Stimulated activated CD8-positive, alpha-beta memory T cell treated with anti-CD3 and anti-CD28 coated beads, Interleukin-15, amount 100 ng/mL, for 4 hours (primary cell): ENCODE measurements at places on chromosomes 2 and 18.

- DNase-seq: no peak
These were observed 1.6 kb downstream of the KCNJ3 start for GRCh38 chr2:154700136-154700535.

GRCh38 chr2:23380562-23381065 lies 4.4 kb upstream of the KLHL29 start:
- DNase-seq: no peak

DNA sequence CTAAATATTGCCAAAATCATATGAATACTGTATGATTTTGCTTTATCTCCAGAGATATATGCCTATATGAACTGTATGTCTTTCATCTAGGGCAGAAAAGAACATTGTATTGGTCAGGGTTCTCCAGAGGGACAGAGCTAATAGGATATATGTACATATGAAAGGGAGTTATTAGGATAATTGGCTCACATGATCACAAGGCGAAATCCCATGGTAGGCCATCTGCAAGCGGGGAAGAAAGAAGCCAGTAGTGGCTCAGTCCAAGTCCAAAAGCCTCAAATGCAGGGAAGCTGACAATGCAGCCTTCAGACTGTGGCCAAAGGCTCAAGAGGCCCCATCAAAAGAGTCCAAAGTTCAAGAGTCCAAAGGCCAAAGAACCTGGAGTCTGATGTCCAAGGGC lies 209.9 kb downstream of the RNF144A start:
- no peak for DNase-seq

- no peak for DNase-seq
These were observed 9.6 kb downstream of the GPAT2 start for GRCh38 chr2:96025194-96025492.

DNA sequence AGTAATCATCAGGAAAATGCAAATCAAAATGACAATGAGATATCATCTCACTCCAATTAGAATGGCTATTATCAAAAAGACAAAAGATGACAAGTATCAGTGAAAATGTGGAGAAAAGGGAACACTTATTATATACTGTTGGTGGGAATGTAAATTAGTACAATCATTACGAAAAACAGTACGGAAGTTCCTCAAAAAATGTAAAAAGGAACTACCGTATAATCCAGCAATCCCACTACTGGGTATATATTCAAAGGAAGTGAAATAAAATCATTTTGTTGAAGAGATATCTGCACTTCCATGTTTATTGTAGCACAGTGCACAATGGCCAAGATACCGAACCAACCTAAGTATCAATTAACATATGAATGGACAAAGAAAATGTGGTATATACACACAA lies 52.4 kb upstream of the TEX51 start:
- no peak for DNase-seq

- no peak for DNase-seq
These were observed 13.0 kb upstream of the RALB start for GRCh38 chr2:120239488-120240287.

DNA sequence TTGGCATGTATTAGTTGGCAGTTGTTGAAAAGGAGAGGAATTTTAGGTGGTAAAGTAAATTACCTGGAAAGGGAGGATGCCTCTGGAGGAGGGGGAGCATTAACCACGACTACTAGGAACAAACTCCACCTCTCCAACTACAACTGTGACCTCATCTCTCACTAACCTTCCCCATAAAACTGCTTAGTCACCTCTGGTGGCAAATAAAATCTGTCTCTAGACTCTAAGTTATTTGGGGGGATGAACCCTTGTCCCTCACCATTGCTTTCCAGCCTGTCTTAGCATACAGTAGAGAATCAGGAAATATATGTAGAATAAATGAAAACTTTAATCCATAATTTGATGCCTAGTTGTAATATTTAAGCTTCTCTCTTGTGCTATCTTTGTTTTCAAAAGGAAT lies 27.6 kb upstream of the MYO1B start:
- DNase-seq: no peak

DNA sequence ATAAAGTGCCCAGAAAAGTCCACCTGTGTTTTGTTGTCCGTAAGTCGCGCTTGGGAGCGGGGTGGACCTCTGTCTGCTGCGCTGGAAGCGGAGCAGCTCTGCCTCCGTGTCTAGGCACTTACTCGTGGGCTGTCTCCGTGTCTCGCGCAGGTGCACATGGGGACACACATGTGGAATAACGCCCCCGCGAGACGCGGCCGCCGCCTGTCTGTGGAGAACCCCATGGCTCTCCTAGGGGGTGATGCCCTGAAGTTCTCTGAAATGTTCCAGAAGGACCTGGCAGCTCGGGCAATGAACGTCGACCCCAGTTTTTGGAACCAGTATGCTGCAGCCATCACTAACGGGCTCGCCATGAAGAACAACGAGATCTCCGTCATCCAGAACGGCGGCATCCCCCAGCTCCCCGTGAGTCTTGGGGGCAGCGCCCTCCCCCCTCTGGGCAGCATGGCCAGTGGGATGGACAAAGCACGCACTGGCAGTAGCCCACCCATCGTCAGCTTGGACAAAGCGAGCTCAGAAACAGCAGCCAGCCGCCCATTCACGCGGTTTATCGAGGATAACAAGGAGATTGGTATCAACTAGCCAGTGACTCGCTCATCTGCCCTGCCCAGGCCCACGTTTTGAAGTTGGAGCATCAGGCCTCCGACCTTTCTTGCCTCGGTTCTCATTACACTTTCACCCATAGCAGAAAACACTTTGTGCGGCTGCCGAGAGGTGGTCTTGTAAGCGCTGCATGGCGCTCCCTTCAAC lies 17.3 kb downstream of the SALL3 start:
- no peak for DNase-seq

GRCh38 chr18:63736876-63737275 lies 34.1 kb downstream of the SERPINB11 start:
- DNase-seq: no peak
